Stimulated activated CD4-positive, alpha-beta T cell treated with anti-CD3 and anti-CD28 coated beads, Interleukin-1b, Interleukin-23, amount 100 ng/mL, for 4 hours (primary cell): ENCODE measurements at places on chromosomes 1 and 21.

- no peak for DNase-seq
Measured at GRCh38 chr1:202673531-202673930, 36.7 kb downstream of the SYT2 start.

DNA sequence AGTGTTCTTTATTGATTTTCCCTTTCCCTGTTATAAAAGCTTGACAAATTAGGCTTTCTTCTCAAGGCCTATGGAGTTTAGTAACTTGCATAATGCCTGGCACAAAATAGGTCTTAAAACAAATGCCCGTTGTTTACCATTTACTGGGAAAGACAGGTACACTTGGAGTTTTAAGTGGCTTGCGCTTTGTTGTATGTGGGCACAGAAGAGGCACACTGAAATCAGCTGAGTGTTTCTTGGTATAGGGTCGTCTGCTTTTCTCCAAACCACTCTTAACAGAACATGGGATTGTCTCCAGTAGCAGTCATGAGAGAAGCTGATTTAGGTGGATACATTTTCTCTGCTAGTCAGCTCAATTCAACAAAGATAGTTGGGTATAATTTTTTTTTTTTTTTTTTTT is 132.5 kb downstream of the SYT14 start:
- DNase-seq: no peak

GRCh38 chr1:53704804-53705445 is 34.0 kb downstream of the GLIS1 start:
- no peak for DNase-seq

DNA sequence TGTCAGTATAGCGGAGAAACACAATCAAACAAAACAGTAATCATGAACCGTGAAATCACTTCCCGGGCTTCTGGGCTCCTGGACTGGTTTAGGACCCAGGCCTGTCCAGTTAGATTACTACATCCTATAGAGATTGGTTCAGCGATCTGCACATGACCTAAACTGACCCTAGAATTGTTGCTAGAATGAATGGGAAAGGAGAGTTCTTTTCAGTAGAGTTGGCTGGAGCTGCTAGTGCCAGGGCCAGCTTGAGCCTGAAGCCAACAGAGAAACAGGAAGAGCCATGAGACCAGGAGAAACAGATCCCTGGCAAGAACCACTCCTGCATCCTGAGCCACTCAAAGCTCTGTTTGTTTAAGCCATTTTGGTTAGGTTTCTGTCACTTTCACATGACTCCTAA is 474.3 kb upstream of the C1orf87 start:
- no peak for DNase-seq

DNA sequence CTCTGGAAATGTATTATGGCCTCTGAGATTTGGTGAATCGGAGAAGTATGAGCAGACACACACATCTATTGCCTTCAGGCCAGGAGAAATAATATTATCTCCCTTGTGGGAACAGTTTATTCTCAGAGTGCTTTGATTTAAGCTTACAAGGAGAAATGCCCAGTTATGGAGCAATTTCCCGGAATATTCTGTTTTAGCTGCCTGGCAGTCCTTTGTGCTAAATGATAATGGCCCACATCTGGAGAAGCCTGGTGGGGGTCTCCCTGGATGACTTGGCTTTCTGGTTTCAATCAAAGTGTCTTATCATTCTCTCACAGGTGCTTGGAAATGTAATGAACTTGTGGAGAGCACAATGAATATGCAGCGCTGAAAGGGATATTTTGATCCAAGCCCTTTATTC is 389.6 kb upstream of the USP24 start:
- DNase-seq: no peak

GRCh38 chr1:58391056-58391455 is 155.5 kb downstream of the OMA1 start:
- DNase-seq: no peak

- no peak for DNase-seq
Measured at GRCh38 chr1:148293651-148294050, 141.6 kb upstream of the NBPF11 start.

GRCh38 chr1:68116643-68117235 is 66.3 kb upstream of the DIRAS3 start:
- DNase-seq: peak; percentile 12

DNA sequence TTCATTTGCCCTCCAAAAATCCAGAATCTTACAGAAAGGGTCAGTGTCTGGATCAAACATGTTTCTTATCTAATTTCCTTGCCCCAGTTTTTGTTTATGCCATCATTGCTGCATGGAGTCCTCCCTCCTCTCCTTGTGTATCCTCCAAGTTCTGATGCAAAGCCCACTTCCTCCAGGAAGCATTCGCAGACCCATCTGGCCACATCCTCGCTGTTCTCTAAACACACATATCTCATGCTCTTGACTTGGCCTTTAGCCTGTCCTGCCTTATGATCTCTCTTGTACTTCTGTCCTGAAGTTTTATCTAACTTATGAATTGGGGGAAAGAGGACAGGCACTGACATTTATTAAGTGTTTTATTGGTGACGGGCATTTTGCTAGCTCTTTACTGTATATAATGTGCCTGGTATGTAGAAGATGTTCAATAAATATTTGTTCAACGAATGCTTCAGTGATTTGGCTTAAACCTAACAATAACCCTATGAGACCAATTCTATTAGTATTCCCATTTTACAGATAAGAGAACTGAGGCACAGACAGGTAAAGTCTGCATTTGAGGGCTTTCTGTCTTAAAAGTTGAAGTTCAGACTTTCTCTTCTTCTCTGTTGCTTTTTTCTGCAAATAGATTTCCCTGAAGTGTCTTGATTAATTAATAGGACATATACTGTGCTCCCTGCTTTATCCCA is 19.2 kb upstream of the ID3 start:
- DNase-seq: no peak

- DNase-seq: no peak
Measured at GRCh38 chr1:208895820-208896219, 651.6 kb upstream of the PLXNA2 start.

DNA sequence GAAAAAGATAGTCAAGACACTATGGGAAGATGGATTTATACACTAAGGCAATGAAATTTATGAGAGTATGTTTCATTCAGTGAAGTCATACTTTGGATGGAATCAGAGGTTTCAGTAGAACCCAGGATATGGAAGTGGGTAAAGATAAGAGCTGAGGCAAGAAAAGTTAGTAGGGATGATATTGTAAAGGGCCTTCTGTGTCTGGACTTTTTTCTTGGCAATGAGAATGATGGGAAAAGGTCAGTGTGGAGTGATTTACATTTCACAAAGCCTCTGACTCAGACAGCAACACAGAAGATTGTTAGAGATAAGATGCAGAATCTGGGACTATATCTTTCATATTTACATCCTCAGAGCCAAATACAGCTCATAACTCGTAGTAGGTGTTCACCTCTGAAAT is 32.1 kb downstream of the SH3BGR start:
- DNase-seq: no peak

DNA sequence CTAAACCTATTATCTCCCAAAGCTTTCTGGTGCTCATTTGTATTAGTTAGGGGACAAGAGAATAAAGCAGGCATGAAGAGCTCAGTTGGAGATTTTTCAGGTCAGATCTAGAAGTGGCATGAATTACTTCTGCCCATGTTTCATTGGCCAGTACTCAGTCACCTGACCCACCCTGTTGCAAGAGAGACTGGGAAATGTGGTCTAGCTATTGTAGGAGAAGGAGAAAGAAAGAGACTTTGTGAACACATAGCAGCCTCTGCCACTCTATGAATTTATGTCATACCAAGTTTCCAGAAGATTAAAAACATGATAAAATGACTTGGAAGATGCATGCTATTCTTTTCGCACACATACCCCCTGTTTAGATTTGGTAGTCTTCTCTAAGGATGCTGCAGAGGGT is 302.3 kb upstream of the RUNX1 start:
- DNase-seq: no peak

DNA sequence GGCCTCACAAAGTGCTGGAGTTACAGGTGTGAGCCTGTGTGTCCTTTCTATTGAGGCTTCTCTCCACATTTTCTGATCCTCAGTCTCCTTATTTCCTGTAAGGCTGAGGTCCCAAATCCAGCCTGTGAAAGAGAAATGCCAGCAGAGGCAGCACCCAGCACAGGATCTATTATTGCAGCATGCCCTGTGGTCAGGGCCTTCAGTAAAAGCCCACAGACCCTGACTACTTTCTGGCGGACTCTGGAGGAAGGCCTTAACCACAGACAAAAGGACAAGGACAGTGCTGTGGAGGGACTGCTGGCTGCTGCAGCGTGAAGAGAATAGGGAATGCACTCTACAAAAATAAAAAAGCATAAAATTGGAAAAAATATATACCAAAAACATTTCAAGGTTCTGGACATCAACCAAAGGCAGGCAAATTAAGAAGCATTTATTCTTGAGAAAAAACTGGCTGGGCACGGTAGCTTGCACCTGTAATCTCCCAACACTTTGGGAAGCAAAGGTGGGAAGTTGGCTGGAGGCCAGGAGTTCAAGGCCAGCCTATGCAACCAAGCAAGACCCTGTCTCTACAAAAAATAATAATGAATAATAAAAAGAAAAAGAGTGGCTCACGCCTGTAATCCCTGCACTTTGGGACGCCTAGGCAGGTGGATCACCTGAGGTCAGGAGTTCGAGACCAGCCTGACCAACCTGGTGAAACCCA is 9.4 kb upstream of the PGD start:
- DNase-seq: no peak

- DNase-seq: no peak
Measured at GRCh38 chr1:8516793-8517556, 199.1 kb downstream of the SLC45A1 start.

- DNase-seq: no peak
Measured at GRCh38 chr21:32184065-32184464, 94.8 kb downstream of the MIS18A start.

GRCh38 chr1:98947071-98947470 is 57.6 kb downstream of the PLPPR5 start:
- DNase-seq: no peak

- DNase-seq: no peak
Measured at GRCh38 chr1:47409311-47410067, 6.6 kb upstream of the FOXE3 start.

- no peak for DNase-seq
Measured at GRCh38 chr1:113128116-113128515, 55.1 kb downstream of the LRIG2 start.

GRCh38 chr1:71817028-71817427 is 465.3 kb downstream of the NEGR1 start:
- no peak for DNase-seq
